ENCODE measurements at places on chromosomes 1 and 21. TPM values are rescaled to one million over a fixed set of nuclear protein-coding genes. Genes with fewer than 3 reads are reported as not detected.

- DNase-seq, result no peak
These were observed 85.8 kb upstream of the TMPRSS2 start for GRCh38 chr21:41593760-41594138.

- no peak for DNase-seq
These were observed 12.2 kb upstream of the IL10 start for GRCh38 chr1:206784471-206784903.

- DNase-seq, result peak; percentile 51
These were observed 10.7 kb downstream of the ATP1A4 start for GRCh38 chr1:160161965-160162705.

DNA sequence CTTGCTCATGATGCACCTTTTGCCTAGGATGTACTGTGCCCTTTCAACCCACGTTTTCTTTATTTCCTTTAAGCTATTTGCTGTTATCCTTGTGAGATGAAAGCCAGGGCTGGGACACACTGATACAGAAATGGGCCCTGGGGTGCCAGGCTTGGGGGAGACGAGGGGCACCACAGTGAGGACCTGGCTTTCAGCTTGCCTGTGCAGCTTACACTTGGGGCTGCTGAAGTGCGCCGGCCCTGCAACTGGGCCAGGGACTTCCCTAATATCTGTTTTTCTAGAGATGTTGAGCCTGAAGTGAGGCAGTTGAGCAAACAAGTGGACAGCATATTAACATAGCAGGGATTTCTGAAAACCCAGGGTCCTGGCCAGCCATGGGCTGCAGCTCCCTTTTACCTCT, 42.5 kb upstream of the SLC19A1 start:
- DNase-seq, result no peak

The PADI3 gene
- under 0.01 TPM for total RNA-seq

The FALEC gene
- total RNA-seq, result not detected
